Activated CD4-positive, alpha-beta T cell treated with anti-CD3 and anti-CD28 coated beads, Interleukin-2, amount 50 U/mL, for 4 hours (primary cell): ENCODE measurements at places on chromosomes 16 and 17.

DNA sequence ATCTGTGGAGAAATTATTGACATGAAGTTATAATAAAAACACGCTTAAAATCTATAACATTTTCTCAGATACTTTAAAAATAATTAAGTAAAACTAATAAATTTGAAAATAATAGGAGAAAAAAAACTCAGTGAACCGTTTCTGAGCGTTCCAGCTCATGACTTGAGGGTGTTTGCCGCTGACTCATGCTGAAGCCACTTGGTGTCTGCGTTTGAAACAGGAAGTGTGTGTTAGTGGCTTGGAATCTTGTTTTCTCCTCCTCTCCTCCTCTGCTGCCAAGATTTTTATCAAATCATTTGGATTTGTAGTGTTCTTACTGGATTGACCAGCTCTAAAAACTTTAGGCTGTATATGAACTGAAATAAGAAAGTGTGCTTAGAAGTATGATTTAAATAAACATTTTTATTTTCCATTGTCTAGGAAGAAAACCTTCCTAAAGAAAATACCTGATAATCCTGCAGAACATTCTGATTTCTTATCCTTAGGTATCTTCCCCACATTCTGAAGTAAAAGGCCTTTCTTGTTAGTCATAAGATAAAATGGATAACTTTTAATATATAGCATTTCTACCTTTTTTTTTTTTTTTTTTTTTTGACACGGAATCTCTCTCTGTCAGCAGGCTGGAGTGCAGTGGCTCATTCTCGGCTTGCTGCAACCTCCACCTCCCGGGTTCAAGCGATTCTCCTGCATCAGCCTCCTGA lies 30.8 kb downstream of the USP10 start:
- DNase-seq, result peak; percentile 22

DNA sequence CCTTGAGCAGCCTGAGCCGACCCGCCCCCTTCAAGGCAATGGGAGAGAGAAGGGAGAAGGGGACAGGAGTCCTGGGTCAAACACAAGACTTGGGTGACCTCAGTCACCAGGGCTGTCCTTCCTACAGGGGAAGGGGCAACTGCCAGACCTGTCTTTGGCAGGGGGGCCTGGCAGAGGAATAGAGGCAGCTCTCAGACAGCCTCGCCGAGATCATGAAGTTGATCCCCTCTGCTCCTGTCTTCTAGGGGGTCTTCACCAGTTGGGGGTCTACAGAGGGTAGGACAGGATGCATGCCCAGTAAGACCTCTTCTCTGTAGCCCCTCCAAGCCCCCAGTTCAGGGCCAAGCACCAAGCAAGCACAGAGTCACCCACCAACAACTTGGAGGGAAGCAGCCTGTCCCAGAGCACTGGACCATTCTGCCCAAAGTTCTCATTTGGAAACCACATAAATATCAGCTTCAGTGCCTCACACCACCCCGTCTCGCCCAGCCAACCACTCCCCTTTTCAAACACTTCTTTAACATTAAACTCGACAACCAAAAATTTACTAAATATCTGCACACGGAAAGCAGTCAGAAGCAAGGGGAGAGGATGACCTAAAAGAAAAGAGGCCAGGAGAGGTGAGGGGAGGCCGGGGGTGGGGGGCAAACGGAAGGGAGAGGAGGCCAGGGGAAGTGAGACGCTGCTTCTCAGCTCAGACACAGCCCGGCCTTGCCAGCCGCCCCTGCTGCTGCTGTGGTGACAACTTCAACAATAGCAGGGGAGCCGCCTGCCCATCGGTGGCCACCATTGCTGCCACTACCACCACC lies 7.7 kb downstream of the DOK4 start:
- DNase-seq, result no peak

GRCh38 chr17:43842975-43843325 lies 4.0 kb upstream of the CD300LG start:
- DNase-seq, result no peak

DNA sequence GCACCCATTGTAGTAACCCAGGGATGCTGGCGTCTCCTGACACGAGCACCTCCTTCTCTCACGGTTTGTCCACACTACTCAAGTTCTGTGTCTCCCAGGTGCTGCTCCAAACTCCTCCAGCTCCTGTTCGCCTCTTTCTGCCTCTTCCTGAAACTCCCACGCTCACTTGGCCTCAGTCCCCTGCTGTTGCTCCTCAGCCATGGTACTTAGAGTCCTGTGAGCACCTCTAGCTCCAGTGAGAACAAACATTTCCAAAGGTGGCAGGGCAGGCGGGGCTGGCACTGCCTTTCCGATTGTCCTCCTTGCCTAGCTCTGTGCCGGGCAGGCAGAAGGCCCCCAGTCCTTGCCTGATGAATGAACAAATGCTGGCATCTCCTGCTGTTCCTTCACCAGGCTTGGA lies 146.1 kb downstream of the SDK2 start:
- DNase-seq, result no peak

GRCh38 chr17:36657763-36658490 lies 56.5 kb downstream of the MRM1 start:
- no peak for DNase-seq

DNA sequence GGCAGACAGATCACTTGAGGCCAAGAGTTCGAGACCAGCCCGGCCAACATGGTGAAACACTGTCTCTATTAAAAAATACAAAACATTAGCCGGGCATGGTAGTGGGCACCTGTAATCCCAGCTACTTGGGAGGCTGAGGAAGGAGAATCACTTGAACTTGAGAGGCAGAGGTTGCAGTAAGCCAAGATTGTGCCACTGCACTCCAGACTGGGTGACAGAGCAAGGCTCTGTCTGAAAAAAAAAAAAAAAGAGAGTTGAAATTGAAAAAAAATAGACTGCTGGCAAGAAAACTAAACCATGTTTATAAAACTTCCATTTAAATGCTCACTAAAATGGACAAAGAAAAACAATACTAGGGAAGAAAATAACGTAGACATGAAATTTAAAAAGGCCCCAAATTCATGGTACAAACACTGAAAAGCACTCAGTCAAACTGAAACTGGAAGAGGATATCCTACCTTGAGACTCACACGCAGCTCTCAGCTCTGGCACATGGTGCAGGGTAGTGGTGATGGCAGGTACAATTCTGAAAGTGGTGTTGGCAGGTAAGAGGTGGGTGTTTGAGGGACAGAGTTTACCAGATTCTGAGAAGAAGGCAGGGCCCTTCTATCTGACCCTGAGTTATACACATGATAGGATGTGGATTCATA lies 19.3 kb downstream of the CNTROB start:
- DNase-seq, result peak; percentile 6

GRCh38 chr17:46769531-46770438 lies 48.7 kb downstream of the WNT3 start:
- no peak for DNase-seq

DNA sequence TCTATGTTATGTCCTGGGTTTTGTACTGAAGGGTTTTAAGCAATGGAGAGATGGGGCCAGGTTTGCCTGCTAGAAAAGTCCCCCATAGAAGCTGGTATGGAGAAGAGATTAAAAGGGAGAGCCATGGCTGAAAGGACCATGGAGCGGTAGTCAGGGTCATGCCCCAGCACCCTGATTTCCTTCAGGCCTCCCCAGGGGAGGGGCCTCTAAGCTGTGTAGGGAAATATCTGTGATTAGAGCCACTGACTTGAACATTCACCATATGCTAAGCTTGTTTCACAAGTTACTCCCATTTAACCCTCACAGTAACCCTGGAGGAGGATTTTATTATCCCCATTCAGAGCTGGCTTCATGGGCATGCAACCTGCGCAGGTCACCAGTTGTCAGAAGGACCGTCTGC lies 3.8 kb upstream of the ATP2A3 start:
- DNase-seq, result no peak

GRCh38 chr17:45719335-45720071 lies 64.6 kb upstream of the CRHR1 start:
- no peak for DNase-seq

DNA sequence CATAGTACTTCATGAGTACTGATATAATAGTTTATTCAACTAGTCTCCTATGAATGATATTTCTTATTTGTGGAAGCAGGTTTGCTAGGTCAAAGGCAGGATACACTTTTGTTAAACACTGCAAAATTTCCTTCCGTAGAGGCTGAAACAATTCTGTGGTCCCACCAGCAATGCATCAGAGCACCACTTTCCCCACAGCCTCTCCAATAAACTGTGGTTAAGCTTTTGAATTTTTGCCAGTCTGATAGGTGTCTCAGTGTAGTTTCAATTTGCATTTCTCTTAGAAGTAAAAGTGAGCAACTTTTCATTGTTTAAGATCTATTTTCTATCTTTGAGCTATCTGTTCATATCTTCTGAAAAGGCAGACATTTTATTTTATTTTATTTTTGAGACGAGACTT lies 36.4 kb upstream of the CORO6 start:
- DNase-seq, result no peak

DNA sequence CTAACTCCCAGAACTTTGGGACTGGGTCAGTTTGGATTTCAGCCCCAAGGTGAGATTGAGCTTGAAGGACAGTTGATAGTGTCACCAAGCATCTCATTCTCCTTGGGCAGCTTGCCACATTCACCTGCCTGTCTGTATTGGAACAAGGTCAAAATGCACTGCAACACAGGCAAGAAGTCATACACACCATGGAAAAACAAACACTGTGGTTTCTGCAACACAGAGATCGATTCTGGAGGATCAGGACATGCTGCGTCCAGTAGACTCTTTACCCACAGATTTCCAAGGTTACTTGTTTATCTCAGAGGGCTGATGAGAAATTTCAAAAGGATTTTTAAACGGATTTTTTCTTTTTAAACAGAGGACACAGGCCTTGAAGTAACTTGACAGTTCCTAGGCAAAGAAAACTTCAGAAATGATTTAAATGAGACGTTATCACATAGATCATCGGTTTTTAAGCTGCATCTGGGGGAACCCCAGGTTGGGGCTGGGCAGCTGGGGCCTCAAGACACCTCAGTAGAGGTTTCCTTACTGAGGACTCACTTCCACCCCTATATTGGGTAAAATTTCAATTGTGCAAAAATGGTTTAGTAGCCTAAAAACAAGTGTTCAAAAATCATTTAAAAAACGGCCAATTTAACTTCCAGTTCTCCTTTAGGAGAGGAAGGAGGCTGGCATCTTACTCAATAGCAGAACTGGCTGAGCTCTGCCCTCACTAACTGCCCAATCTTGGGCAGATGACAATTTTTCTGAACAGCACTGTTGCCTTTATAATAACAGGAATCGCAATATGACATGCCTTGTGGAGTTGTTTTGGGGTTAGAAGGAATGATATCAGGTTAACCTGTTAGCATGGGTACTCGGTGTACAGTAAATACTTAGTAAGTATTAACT lies 299.3 kb downstream of the XYLT1 start:
- no peak for DNase-seq

DNA sequence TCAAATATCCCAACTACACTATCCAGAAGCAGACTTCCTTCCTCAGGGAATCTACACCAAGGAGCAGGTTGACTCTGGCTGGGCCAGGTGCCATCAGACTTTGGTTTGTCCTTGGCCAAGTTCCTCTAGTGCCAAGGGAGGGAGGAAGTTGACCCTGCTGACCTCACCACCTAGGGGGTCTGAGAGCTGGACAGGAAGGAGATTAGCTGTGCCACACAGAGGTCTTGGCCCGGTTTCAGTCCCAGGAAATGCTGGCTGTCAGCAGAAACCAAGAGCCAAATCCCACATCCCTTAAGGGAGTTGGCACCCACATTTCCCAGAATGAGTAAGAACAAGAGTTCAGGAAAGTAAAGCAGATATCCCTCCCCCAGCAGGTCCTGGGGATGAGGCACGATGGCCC lies 178.2 kb downstream of the SALL1 start:
- DNase-seq, result no peak

DNA sequence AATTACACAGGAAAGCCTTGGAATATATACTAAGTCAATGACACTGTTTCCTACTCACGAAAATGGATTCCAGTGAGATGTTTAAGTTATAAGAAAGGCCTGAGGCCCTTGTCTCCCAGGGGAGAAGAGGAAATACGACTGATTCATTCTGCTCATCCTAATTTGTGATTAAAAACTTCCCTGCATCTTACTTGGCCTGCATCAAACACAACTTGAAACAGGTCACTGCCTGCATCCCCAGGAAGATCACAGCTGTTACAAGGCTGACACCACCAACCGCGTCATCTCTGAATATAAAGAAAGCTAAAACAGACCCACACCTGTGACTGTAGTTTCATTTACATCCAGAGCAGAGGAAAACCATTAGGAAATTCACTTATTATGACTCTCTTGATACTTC lies 121.9 kb downstream of the DNAH3 start:
- no peak for DNase-seq

DNA sequence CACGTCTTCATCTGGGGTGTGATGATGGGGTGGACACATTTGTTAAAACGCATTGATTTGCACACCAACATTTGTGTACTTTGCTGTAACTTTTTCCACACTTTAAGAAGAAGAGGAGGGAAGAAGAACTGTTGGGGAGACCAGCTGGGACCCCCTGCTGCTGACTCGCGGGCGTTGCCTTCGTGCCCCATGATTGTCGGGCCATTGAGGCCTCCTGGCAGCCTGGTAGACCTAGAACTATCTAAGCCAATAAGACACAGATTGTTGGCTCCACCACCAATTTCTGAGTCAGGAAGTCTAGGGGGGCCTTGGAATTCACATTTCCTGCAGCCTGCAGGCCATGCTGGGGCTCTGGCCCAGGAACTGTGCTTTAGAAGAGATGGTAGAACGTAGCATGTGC lies 105.5 kb downstream of the TNFRSF13B start:
- DNase-seq, result no peak

DNA sequence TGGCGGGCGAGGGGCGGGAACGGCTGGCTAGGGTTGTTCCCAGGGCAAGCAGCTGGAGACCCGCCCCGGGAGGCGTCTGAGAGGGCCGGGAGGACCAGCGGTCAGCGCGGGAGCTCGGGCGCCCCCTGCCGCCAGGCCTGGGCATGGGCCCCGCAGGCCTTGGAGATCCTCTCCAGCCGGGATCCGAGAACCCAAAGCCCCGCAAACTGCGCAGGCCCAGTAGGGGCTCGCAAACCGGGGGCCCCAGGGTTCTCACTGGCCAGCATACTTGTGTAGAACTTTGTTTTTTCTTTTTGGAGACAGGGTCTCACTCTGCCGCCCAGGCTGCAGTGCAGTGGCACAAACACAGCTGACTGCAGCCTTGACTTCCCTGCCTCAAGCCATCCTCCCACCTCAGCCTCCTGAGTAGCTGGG lies 20.8 kb upstream of the ZNF423 start:
- no peak for DNase-seq

DNA sequence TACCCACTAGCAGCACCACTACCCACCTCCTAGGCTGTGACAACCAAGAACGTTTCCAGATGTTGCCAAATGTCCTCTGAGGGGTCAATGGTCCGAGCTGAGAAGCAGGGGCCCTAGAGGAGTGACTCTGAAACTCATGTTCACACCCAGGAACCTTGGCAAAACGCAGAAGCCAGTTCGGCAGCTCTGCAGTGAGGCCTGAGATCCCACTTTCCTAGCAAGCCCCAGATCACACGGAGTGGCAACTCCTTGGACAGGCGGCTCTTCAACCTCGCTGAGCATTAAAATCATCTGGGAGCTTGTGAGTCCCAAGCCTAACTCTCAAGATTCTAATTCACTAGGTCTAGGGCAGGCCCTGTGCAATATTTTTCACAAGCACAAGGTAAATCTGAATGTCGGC lies 17.3 kb downstream of the ELAC2 start:
- no peak for DNase-seq

- DNase-seq, result no peak
These were observed 71.5 kb downstream of the ZNF778 start for GRCh38 chr16:89288966-89289365.
